ENCODE measurements at places on chromosomes 3 and 15.

DNA sequence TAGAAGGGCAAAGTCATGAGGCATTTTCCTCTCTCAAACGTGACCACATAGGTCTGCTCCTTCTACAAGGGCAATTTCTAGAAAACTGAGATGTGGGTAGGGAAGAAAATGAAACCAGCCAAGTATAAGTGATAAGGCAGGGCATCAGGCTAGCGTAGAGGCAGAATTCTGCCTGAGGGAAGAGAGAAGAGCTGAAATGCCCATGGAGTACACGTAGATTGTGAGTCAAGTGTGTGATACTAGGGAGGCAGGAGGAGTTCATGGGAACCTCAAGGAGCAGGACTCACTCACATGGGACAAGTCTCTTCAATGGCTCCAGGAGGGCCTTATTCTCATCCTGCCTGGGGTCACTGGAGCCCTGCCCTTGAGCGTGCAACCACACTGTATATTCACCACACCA lies 34.9 kb upstream of the PPP4R2 start:
- DNase-seq: no peak

DNA sequence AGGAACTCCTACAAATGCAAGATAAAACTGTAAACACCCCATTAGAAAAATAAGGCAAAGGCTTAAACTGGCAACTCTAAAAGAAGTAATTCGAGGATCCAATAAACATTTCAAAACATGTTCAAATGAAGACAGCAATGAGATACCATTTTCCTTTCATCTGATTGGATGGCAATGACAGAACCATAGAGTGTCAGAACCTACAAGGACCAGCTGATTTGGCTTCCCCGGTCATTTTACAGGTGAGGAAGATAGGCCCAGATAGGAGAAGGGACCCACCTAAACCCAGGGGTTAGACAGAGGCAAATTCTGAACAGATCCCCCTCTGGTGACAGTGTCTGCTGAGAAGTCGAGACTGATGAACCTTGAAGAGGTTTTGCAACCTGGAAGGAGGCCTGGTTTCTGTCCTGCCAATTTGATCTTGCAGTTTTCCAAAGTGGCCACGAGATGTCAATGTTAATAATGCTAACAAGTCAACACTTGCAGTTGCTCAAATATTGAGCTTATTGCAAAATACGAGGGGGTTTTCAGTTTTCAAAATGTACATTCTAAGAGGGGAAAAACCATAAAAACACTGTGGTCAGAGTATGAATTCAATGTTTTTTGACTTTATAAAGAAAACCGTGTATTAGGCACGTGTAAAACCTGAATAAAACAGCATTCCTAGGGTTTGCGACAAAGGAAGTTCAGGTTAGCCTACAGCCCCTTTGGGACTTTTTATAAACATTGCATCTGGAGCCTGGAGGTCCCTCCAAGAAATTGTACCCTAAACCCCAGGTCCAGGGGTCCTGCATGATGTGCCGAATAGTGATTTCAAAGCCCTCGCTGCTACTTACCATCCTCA lies 21.5 kb downstream of the CFAP161 start:
- DNase-seq: peak; percentile 39

GRCh38 chr3:12303993-12304392 lies 15.1 kb downstream of the PPARG start:
- DNase-seq: no peak

GRCh38 chr3:196600359-196600758 lies 31.9 kb downstream of the FBXO45 start:
- DNase-seq: no peak

DNA sequence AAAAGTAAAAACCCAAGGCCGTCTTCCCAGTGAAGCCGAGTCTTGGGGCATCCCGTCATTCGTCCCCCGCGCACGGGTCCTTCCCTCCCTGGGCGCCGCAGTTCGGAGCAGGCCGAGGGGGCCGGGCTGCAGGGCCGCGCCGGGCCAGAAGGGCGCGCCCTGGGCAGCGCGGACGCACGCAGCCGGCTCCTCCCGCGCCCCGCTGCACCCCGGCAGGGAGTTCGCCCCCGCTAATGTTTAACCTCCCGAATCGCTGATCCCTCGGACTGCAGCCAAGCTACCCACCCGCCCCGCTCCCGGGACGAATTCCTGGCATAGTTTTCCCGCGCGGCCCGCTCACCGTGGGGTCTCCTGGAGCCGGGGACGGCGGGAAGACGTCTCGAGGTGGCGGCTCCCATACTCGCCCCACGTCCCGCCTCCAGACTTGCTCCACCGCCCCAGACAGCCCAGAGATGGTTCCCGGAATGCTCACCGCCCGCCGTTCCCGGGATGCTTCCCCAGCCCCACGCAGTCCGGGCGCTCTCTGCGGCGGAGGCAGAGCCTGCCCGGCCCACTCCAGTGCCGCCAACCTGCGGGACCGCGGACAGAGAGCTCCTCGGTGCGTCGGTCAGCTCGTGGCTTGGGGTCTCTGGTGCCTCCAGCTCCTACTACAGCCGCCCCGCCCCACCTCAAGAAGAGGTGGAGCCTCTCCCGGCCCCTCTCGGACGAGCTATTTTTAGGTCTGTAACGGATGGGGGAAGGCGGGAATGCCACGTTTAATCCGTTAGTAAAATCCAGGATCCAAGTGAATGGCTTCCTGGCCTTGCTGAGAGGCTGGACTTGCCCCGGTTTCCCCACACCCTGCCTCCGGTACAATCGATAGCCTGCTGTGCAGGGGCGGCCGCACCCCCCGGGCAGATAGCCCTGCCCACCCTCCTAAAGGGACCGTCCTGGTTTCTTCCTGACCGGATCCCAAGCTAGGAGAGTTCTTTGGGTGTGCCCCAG lies at the start of gene DZIP1L:
Gene DZIP1L, minus strand, starts transcription at position 621 of the 984 bp plus-strand sequence. CDS start 11,637 bp downstream, outside the sequence.
- DNase-seq: peak; percentile 63

- no peak for DNase-seq
Measured at GRCh38 chr3:62761711-62762110, 113.5 kb downstream of the CADPS start.

GRCh38 chr3:183377307-183377959 lies 51.0 kb downstream of the MCF2L2 start:
- DNase-seq: no peak

DNA sequence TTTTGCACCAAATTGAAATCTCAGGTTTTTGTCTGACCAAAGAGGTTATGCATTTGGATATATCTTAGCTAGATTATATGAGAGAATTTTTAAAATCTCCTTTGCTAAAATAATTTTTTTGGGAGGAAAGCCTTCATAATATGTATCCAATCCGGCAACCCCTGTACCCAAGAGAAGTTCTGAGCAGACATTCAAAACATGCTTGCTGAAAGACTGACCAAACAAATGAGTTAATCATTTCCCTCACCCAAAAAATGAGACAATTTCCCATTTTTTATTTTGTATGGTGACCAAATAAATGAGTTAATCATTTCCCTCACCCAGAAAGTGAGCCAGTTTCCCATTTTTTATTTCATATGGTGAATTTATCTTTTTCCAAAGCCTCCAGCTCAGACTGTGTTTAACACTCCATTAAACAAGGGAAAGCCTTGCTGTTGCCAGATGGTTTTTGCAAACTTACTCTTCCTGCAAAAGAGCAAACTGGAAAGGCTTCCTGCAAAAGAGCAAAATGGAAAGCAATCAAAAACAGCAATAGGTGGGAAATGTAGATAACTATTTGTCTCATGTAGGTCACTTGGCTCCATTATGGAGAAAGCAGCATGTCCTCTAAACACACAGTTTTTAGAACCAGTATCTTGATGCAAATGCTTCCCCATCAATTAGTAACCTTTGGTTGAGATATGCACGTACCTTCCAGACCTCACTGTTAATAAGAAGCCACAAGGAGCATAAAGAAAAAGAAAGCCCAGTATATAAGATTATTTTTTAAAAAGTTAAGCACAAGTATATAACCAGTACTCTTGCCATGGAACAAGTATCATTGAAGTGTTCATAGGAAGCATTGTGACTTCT lies 78.4 kb upstream of the OSTN start:
- DNase-seq: no peak

GRCh38 chr15:89900849-89901248 lies 7.1 kb upstream of the AP3S2 start:
- no peak for DNase-seq

DNA sequence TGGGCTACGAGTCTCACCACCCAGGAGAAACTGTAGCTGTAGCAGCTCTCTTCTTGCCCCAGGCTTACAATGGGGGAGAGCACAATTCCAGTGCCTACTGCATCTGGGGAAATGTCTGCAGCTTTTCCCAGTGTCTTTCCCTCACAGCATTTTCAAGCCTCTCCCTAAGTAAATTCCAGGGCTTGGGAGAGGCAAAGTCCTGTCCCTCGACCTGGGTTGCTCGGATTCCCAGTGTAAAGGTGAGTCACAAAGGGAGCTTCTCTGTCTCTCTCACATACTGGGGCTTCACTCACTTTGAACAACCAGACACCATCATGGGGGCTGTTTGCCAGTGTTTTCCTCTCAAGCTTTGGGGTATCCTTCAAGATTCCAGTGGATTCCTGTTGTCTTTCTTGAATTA lies 689.4 kb upstream of the NAALADL2 start:
- no peak for DNase-seq
